T-helper 2 cell treated with Interferon-gamma antibody and Interleukin-4, amounts not matched to agents 100 ng/mL and 5 ng/mL, for 36 hours (primary cell): ENCODE measurements at places on chromosomes 1 and 21. TPM values are rescaled to one million over a fixed set of nuclear protein-coding genes. Genes with fewer than 3 reads are reported as not detected.

OR2L5 gene
- total RNA-seq = not detected in 2 replicates

JAK1 gene
- total RNA-seq = 156 and 165 TPM in 2 replicates

VTCN1 gene
- not detected in 2 replicates for total RNA-seq

DNASE2B gene
- total RNA-seq = not detected in 2 replicates

PLD5 gene
- not detected in 2 replicates for total RNA-seq

OR2T29 gene
- not detected in 2 replicates for total RNA-seq

BTBD19 gene
- total RNA-seq = 8.8 and 9.7 TPM in 2 replicates

THEM5 gene
- not detected in 2 replicates for total RNA-seq

CPT2 gene
- total RNA-seq = 15.7 and 16.8 TPM in 2 replicates

KRTAP7-1 gene
- not detected in 2 replicates for total RNA-seq

RBBP4 gene
- 315 and 316 TPM in 2 replicates for total RNA-seq

CCDC181 gene
- 0.11 and 0.16 TPM in 2 replicates for total RNA-seq

INKA2 gene
- 3.0 and 4.0 TPM in 2 replicates for total RNA-seq

MANEAL gene
- total RNA-seq = 1.9 TPM in 2 replicates

BRDT gene
- total RNA-seq = not detected in 2 replicates

OLFML2B gene
- total RNA-seq = not detected in 2 replicates

LMX1A gene
- not detected in 2 replicates for total RNA-seq

CCDC27 gene
- not detected in 2 replicates for total RNA-seq

KCNE2 gene
- not detected in 2 replicates for total RNA-seq

LMOD1 gene
- not detected in 2 replicates for total RNA-seq
